Tongue (tissue), 3 donors: ENCODE measurements at places on chromosomes 7 and 10. TPM values are rescaled to one million over a fixed set of nuclear protein-coding genes. Genes with fewer than 3 reads are reported as not detected.

Gene MRLN
- total RNA-seq: 120 TPM

Gene ZNF488
- 1.4 TPM for total RNA-seq

Gene MOGAT3
- total RNA-seq: not detected

Gene ADIRF
- total RNA-seq: 13.2 TPM

Gene HABP2
- not detected for total RNA-seq

Gene SLIT1
- 0.72 TPM for total RNA-seq

Gene EN2
- total RNA-seq: not detected

Gene CALML5
- 0.41 TPM for total RNA-seq

Gene RAPGEF5
- total RNA-seq: 83.7 TPM

Gene TAS2R41
- total RNA-seq: 0.31 TPM

Gene SORBS1
- total RNA-seq: 74.8 TPM

Gene CPA4
- total RNA-seq: 2.4 TPM

Gene KLLN
- 0.10 TPM for total RNA-seq

Gene GIMAP5
- 23.8 TPM for total RNA-seq

Gene COL1A2
- 4,115 TPM for total RNA-seq

Gene TMEM196
- not detected for total RNA-seq

Gene SPDYE8
- total RNA-seq: not detected

Gene CALHM3
- total RNA-seq: not detected

Gene ANXA11
- total RNA-seq: 78.5 TPM

Gene SPDYE16
- total RNA-seq: 0.72 TPM

Gene DNAH11
- total RNA-seq: 1.8 TPM

Gene TAF6
- total RNA-seq: 38.6 TPM

Gene CALCR
- 7.0 TPM for total RNA-seq

Gene NEURL1
- total RNA-seq: 46.2 TPM

Gene SPDYE2B
- not detected for total RNA-seq

Gene ADCYAP1R1
- total RNA-seq: 8.3 TPM

Gene CYP2C8
- total RNA-seq: 0.31 TPM

Gene WEE2
- not detected for total RNA-seq

Gene CPVL
- 11.7 TPM for total RNA-seq

Gene SLC16A12
- total RNA-seq: 3.1 TPM

Gene CDHR1
- total RNA-seq: 1.3 TPM

Gene CCDC136
- total RNA-seq: 16.4 TPM

Gene SPDYE1
- total RNA-seq: not detected

Gene DPP6
- total RNA-seq: 5.1 TPM

Gene CLCN1
- 3.1 TPM for total RNA-seq
